ENCODE measurements at places on chromosomes 4 and X.

- no peak for DNase-seq
Observed at GRCh38 chrX:4764888-4765287, 1051.4 kb upstream of the PRKX start.

DNA sequence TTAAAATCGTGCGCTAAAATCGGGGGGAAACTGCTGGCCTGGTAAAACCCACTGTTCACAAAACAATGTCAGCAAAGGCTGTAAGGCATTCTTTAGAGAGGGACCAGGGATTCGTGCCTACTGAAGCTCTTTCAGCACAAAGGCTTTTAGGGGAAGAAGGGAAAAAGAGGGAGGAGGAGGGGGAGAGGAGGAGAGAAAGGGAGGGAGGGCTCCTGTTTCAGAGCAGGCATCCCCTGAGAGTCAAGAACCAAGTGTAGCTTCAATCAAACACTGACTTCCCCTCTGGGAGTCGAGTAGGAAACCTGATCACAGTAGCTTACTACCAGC is 9.5 kb downstream of the BCOR start:
- no peak for DNase-seq

GRCh38 chr4:45741897-45742296 is 382.0 kb downstream of the GABRG1 start:
- no peak for DNase-seq

- DNase-seq, result no peak
Observed at GRCh38 chr4:48350871-48351270, 9.5 kb downstream of the SLAIN2 start.

DNA sequence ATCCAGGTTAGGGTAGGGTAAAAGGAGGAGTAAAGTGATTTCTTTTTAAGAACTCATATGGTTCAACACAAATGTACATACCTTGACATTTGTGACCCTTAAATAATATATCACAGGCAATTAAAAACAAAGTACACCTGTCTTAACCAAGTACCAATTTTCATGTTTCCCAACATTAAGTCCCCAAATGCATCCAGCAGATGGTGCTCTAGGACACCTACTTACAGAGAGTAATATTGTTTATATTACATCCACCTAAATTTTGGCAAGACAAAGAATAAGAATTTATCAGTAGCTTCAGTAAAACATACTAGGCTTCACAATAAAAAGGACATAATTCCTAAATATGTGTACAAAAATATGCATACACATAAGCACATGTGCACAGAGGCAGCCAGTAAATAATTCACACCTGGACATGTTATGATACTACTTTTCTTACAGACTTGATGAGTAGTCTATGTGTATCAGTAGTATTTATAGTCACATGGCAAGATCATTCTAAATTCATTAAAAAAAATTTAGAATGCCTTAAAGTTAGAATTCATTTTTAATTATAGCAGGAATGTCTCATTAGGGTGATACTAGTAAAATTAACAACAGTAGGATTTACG is 219.7 kb downstream of the DCLK2 start:
- DNase-seq, result no peak

DNA sequence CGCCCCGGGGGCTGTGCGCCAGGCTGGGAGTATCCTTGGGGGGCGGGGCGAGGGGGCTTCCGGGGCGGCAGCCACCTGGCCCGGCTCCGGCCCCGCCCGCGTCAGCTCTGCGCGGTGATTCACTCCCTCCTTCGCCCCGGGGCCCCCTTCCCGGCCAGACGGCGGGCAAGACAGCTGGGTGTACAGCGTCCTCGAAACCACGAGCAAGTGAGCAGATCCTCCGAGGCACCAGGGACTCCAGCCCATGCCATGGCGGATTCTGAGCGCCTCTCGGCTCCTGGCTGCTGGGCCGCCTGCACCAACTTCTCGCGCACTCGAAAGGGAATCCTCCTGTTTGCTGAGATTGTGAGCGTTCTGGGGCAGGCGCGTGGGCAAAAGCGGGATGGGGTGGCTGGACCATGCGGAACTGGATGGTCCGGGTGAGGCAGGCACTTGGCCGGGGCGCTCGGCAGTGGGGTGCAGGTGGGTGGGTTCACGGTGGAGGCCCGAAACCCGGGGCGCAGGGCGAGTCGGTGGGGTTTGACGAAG is at the start of gene PLP2:
Gene PLP2 (plus strand): TSS at position 147 of the 528 bp plus-strand sequence. CDS start 103 bp downstream, at position 250.
- DNase-seq, result peak; percentile 65

DNA sequence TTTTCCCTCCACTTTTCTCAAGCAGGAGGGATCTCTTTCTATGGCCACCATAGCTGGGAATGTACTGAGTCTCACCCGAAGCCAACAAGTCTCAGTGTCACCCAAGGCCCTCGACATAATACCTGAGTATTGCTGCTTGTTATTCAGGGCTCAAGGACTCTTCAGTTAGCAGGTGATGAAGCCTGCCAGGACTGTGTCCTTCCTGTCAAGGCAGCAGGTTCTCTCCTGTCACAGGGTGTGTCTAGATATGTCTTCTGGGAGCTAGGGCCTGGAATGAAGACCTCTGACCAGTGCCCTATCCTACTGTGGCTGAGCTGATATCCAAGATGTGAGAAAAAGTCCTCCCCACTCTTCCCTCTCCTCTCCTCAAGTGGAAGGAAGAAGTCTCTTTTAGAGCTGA is 391.0 kb upstream of the DIPK2B start:
- no peak for DNase-seq

DNA sequence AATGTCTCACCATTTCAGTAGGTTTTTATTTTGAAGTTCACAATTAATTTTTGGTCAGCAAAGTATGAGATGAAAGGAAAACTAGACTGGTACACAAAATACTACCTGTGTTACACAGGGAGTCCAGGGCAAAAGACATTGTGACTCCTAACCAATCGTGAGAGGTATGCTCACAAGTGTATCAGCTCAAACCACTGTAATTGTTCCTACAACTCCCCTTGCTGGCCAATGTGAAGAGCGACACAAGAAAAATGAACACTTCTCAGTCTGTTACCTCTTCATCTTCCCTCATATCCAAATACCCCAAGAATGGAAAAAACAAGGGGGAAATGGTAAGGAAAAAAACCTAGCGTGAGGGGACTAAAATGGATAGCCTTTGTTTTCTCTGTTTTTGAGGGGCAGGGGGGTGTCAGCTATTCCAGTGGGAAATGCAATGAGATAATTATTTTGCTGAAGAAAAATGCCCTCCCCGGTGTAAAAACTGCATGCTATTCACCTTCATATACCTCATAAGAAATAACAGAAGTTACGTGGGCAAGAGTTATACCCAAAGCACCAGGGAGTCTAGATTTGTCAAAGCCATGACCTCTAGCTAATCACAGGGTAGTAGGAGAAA is 30.6 kb upstream of the NSUN7 start:
- no peak for DNase-seq

GRCh38 chrX:133412246-133412645 is 3.0 kb downstream of the GPC4 start:
- DNase-seq, result no peak

GRCh38 chr4:24802648-24803047 is 7.3 kb downstream of the SOD3 start:
- no peak for DNase-seq

DNA sequence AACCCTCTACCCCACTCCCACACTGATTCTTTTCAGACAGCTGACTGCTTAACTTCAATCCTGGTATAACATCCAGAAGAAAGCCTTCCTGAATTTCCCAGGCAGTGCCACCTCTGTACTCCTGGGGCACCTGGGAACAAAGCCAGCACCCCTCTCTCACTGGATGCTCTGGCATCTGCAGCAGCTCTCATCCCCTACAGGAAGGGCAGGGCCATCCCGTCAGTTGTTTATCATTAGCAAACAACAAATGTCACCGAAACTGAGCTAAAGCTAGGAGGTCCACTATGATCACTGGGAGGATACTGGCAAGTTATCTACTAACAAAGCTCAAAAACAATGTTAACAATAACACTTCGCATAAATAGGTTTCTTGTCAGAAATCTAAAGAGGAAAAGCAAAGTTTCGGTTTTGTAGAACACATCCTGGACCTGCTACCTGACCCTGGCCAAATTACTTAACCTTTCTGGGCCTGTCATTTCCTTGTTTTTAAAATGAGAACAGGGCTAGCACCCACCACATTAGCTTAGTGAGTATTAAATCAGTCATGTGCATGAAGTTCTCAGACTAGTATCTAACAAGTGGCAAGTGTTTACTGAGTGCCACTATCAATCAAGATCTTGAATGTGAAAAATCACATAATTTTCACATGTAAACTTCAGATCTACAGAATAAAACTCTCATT is 86.6 kb downstream of the NR3C2 start:
- no peak for DNase-seq

DNA sequence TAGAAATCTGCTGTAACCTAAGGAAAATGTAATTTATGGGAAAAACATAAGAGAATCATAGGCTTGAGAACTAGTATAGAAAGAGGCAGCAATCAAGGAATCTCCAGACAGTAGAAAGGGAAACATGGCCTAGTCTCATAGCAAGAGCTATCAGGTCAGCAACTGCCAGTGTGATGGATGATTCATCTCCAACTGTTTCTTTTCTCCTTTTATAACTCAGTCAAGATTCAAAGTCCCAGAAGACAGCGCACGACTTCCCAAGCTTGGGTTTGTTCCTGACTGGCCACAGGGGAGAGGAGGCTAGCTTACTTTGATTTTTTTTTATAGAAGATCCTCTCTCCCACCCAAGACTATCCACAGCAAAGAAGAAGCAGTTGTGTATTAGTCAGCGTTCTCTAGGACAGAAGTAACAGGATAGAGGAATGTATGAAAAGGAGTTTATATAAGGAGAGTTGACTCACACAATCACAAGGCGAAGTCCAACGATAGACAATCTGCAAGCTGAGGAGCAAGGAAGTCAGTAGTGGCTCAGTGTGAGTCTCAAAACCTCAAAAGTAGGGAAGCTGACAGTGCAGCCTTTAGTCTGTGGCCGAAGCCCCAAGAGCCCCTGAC is 181.5 kb downstream of the GC start:
- no peak for DNase-seq

DNA sequence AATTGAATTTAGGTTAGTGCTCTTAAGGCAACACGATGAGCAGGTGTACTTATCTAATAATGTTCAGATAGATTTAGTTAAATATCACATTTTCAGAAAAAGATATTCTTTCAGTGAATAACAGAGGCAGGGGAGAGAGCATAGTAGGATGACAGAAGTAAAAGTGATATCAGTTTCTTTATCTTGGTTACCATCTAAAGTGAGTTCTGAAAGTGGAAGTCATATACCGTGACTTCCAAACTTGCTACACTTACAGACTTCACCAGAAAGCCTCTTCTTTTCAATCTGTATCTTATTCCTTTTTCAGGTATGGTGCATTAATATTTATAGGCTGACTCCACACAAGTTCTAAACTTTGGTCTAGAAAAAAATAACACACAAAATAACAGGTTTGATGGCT is 124.9 kb downstream of the POU4F2 start:
- DNase-seq, result no peak

DNA sequence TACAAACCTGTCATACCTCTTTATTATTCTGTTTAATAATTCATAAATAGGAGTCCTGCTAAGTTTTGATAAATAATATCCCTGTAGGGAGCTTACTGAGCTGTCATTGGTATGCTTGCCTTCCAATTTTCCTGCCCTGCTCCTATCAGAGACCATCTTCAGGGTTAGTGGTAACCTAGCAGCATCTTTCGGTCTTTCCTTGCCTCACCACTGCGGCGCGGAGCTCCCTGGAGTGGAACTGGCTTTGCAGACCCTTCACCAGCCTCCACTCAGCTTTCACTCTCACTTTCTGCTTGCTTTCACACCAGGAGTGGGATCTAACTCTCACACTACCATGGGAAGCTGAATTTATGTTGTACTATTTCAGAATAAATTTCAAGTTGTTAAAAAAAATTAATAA is 481.7 kb upstream of the ATOH1 start:
- no peak for DNase-seq

DNA sequence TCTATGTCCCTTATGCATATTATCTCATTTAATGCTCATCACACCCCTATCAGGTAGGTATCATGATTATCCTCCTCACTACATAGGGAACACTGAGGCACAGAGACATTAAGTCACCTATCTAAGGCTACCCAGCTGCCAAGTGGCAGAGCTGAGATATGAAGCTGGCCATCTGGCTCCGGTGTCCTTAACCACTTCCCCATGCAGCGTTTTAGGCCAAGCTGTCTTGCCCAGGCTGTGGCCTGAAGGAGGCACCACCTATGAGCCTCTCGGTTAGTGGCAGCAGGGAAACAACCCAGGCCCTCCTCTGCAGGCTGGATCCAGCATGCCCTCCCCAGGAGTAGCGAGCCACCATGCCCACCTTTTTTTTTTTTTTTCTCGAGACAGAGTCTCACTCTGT is 16.3 kb downstream of the PJA1 start:
- no peak for DNase-seq

DNA sequence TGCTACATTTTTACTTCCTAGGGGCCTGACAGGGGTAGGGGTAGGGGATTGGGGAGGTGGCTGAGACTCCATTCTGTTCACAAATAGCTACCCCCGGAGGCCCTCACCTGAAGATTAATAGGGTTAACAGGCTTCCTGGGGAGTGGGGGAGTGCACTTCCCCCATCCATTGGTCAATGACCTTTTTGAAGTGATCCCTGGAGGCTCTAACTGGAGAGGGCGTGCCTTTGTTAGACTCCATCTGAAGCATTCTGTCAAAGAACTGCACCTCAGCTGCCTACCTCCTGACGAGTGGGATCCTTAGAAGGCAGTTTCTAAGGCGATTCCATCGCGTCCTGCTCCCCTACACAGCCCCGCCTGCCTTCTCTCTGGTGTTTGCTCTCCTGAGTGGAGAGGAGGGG is 10.0 kb upstream of the MTM1 start:
- no peak for DNase-seq

- DNase-seq, result no peak
Observed at GRCh38 chrX:97229318-97229717, 345.6 kb downstream of the RPA4 start.

GRCh38 chr4:159042097-159042605 is 60.7 kb upstream of the RAPGEF2 start:
- no peak for DNase-seq

GRCh38 chr4:156329779-156330178 is 376.1 kb upstream of the CTSO start:
- DNase-seq, result no peak

GRCh38 chrX:134026565-134027311 is 41.3 kb upstream of the GPC3 start:
- no peak for DNase-seq

- DNase-seq, result no peak
Observed at GRCh38 chrX:69161786-69162349, 3.4 kb downstream of the PJA1 start.

GRCh38 chrX:119638725-119639471 is 32.7 kb upstream of the NKRF start:
- no peak for DNase-seq

- DNase-seq, result no peak
Observed at GRCh38 chrX:55030271-55031205, at the start of gene ALAS2. ALAS2 (minus strand) TSS chrX:55030977; CDS start chrX:55026000, 4,977 bp downstream.

DNA sequence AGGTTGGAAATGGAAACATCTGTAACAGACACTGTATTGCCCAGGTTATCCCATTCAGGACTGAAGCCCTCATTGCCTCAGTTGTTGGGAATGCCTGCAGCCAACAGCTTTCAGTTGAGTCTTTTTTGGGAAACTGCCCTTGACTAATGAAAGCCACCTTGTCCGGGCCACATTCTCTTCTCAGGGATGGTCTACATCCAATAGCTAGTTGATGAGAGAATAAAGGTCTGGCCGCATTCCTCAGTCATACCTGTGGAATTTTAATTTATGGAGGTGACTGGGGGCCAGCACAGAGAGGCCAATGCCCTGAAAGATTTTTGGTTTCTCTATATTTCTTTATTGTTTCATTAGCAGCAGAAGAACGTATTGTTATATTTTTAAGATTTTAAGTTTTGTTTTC is 147.6 kb upstream of the MSX1 start:
- DNase-seq, result no peak

- no peak for DNase-seq
Observed at GRCh38 chrX:30949554-30949953, 60.5 kb upstream of the TAB3 start.

Measured in left colon (tissue), 2 donors.